ENCODE measurements at places on chromosomes 1 and 21.
A peak's percentile ranks its signal among the peaks of the same experiment; 100 is the strongest.

DNA sequence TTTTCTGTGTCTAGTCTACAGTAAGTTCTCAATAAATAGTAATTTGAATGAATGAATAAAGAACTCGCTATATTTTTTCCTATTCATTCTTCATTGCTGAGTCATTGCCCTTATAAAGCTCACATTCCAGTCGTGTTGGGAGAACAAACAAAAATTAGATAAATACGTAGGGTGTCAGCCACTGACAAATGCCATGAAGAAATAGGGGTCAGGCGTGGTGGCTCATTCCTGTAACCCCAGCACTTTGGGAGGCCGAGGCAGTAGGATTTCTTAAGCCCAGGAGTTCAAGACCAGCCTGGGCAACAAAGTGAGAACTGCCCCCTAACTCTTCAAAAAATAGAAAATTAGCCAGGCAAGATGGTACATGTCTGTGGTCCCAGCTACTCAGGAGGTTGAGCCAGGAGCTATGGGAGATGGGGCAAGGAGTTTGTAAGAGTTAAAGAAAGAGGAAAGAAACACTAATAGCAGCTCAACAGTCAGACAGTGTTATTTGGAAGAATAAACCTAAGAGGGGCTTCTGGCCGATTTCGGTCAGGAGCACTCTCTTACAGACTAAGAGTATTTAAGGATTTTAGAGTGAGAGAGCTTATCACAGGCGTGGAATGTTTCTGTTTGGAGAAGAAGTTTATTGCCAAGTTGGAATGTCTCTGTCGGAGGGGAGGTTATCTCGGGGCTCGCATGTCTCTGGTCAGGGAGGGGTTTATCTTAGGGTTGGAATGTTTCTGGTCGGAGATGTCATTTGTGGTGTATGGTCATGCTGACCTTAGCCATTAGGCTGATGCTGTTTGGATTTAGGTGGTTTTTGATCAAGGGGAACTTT lies 1.8 kb upstream of the CHML start:
- no peak for DNase-seq

DNA sequence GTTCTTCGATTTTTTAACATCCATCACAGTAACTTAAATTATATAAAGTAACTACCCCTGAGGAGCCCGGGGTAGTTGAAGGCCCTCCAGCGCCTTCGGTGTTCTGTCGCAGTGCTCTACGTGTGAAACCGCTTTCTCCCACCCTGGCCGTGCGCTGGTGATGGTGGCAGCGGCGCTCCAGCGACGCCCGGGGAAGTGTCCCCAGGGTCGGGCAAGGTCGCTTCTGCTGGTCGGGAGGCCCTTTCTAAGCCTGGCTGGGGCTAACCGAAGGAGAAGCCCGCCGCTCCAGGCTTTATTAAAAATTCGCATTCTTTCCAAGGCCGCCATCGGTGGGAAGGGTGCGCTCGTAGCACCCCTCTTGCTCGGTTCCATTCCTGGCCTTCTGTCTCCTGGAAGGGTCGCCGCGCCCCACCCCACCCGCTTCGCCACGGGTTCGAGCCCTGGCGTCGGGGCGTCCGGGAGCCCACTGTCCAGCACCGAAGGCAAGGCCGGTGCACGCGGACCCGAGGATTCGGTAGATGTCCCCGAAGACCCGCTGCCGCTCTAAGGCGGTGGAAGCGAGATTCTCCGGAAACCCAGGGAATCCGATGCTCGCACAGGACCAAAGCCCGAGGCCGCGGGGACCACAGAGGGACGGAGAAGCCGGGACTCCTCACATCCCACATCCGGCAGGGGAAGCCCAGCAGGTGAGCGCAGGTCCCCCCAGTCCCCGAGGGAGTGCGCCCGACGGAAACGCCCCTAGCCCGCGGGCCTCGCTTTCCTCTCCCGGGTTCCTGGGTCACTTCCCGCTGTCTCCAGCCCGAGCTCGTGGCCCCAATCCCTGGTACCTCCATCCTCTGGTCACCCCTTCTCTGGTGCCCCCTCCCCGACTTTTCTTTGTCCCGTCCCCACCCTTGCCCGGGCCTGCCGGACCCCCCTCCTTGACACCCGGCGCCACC lies 685 bp upstream of the RIPPLY3 start:
- DNase-seq: no peak

DNA sequence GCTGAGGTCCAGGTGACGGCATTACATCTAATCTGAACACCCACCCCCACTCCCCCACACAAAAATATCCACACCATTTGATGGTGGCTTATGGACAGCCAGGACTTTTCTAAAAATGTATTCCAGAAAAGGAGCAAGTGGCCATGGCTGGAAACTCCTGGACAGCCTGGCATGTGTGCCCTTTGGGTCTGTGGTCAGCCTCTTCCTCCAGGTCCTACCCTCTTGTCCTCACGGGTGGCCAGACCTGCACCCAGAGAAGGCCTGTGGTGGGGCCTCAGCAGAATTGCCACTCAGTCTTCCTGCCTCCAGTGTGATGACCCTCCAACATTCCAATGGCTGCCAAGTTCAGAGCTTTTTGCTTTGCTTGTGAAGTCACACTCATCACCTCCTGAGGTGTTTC lies 600.6 kb downstream of the AJAP1 start:
- DNase-seq: no peak

DNA sequence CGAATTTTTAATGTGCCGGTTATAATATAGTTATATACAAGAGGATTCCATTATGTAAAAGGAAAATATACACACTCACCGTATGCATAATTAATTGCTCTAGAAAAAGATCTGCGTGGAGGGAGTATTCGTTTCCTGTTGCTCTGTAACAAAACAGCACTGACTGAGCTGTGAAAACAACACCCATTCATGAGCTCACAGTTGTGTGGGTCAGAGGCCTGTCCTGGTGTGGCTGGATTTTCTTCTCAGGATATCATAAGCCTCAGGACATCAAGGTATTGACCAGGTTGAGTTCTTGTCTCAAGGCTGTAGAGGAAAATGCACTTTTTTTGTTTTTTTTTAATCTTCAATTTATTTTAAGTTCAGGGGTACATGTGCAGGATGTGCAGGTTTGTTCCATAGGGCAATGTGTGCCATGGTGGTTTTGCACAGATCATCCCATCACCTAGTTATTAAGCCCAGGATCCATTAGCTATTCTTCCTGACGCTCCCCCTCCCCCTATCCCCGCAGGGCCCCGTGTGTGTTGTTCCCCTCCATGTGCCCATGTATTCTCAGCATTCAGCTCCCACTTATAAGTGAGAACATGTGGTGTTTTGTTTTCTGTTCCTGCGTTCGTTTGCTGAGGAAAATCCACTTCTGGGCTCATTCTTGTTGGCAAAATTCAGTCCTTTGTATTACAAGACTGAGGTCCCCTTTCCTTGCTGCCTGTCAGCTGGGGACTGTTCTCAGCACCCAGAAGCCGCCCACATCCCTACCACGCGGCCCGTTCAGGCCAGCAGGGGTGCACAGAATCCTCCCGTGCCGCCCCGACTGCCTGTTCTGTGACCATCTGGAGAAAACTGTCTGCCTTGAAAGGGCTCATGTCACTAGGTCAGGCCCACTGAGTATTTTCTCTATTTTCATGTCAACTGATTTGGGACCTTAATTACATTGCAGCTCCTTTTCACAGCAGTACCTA lies 87.4 kb upstream of the ERRFI1 start:
- DNase-seq: no peak

- DNase-seq: peak; percentile 48
Measured at GRCh38 chr1:209587789-209588188, 4.3 kb downstream of the CAMK1G start.

Data from GM04504 (cell line).